ENCODE measurements at places on chromosomes 4 and X.

DNA sequence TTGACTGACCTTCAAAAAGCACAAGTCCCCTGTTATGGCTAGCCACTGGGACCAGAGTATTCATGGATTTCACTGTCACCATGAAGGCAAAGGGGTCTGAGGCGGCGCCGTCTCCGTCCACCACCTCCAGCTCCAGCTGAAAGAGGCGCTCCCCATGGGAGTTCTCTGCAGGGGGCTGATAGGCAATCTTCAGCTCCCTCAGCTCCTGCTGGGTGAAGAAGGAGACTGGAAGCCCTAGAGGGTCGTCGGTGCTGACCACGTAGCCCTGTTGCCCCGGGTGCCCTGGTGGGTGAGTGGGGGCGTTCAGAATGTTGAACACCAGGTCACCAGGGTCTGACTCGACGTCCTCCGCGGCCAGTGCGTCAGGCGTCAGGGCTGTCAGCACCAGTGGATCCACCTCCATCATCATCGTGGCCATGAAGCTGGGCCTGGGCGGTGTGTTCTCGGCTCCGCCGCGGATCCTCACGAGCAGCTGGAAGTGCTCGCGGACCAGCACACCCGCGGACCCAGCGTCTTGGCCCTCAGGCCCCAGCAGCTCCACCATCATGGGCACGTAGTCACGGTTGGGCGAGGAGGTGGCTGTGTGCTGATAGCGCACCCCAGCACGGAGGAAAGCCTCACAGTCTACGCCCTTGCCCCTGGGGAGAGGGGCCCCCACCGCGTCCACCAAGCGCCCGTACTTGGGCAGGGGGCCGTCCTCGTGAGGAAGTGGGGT, 987 bp downstream of the FREM3 start:
- no peak for DNase-seq

- no peak for DNase-seq
Observed at GRCh38 chr4:42533042-42533441, 123.9 kb downstream of the ATP8A1 start.

DNA sequence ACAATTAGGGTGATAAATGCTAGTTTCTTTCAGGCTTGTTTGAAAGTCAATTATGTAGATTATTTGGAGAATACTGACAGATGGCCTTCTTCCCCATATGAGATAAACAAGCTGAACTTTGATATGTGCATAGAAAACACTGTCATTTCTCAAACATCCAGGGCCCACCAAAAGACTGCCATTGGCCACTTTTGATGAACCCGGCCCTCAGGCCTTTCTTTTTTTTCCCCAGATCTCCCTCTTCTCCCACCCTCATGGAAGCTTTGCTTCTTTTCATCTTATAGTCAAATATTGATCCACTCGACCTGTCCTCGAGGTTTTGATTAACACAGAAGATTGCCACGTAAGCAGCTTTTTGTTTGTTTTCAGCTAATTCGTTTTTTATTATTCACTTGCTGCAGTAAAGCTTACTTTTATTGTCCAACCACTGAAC, 377.4 kb downstream of the SMARCA1 start:
- peak; percentile 16 for DNase-seq

DNA sequence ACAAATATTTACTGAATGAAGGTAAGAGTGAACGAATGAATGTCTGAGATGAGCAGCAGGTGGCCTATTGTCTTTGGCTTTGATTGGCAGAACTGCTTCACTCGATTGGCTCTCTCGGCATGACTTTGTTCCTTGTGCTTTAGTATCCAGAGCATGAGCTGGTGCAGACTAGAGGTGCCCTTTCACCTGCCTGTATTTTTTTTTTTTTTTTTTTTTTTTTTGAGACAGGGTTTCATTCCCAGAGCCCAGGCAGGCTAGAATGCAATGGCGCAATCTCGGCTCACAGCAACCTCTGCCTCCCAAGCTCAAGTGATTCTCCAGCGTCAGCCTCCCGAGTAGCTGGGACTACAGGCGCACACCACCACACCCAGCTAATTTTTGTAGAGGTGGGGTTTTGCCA, 38.9 kb downstream of the SRPX2 start:
- no peak for DNase-seq

DNA sequence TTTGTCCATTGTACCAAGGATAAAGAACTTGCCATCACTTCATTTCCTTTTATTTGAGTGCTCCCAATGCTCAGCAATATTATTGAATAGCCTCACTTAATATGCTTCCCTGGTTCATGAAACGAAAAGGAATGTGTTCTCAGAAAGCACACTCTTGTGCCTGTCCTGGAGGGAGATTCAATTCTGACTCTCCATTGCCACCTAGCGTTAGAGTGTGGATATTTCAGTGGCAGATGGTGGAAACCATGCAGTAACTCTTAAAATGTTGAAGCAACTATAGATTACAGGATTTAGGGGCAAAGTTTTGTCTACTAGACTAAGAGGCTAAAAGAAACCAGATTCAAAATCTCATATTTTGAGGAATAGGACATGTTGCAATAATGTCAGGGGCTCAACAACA, 36.0 kb downstream of the GAB3 start:
- DNase-seq = peak; percentile 22

- DNase-seq = no peak
Observed at GRCh38 chr4:60655356-60655755, 544.8 kb upstream of the ADGRL3 start.

- no peak for DNase-seq
Observed at GRCh38 chrX:16199343-16199742, 32.1 kb downstream of the MAGEB17 start.

DNA sequence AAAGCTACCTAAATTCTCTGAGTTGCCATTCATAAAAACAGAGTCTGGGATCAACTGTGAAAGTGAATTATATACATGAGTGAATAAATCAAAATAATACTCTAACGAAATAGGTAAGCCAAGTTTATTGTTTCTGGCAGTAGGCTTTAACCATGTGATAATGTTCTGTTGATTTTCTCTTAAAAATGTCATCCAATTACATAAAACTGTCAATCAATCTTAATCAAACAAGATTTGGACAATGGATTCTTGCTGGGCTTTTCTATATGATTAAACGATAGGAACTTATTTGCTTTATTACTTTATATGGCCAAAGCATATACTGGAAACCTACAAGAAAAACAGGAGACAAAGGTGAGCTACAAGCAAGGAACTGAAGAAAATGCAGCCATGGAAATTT, 148.8 kb downstream of the INPP4B start:
- no peak for DNase-seq

DNA sequence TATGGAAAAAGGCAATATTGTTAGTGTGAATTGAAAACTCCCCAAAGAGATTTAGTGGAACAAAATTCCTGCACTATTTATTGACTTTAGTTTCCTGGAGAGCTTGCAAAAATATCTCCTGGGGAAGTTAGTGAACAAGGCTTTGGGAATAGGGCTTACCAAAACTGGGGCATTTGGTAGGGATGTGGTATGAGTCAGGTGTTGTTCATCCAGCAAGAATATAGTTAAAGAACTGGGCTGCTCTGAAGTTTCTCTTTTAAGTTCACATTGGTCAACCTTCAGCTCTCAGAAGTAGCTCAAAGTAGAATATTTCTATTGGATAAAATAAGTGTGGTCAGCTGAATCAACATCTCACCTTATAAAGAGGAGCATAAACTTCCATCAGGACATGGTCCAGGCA, 185.0 kb downstream of the CPE start:
- DNase-seq = no peak

DNA sequence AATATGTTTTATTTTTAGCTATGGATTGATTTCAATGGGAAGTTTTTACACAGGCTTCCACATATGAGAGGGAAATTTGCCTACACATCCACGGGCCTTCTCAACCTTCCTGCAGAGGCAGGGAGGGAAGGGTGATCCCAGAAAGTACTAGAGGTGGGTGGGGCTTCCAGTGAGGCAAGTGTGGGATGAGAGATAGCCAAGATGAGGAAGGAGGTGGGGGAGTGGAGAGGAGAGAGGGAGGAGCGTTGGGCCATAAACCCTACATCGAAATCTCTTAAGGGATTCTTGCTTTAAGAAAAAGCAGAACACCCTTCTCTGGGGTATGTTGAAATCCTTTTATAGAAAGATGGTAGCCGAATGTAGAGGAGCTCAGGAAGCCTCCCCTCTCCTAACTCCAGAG, 19.0 kb downstream of the NKX6-1 start:
- no peak for DNase-seq

DNA sequence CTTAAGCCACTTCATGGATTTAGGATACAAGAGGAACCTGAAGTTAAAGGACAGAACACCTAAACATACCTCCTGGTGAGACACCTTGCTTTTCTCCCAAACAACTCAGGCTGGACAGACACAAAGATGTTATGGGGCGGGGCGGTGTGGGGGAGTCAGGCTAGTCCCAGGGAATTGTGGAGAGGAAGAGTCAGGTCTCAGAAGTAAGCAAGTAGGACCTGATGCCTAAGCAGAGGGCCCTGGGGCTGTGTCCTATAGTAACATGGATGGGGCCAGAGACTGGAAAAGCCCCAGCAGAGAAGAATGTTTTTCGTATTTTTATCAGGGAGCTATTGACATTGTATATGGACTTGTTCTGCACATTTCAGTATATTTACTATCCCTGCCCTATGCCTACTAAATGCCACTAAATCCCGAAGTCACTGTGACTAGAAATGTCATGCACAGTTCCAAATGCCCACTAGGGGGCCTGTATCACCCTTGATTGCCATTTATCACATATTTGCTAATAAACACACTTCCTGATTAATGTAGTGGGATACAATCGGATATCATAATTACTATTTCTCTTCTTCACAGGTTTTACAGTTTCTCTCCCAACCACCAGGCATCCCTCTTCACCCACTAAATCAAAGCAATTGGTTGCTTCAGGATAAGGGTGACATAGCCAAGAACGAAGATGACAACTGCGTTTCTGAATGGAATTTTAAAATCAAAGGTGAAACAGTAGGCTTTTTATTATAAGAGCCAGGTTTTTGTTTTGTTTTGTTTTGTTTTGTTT, 23.8 kb upstream of the ARHGAP10 start:
- DNase-seq = peak; percentile 42

- no peak for DNase-seq
Observed at GRCh38 chr4:176561368-176561767, 231.4 kb downstream of the VEGFC start.

GRCh38 chrX:41603596-41603995, 85.2 kb upstream of the GPR34 start:
- DNase-seq = no peak

- no peak for DNase-seq
Observed at GRCh38 chrX:57607295-57608187, 15.7 kb downstream of the ZXDB start.

DNA sequence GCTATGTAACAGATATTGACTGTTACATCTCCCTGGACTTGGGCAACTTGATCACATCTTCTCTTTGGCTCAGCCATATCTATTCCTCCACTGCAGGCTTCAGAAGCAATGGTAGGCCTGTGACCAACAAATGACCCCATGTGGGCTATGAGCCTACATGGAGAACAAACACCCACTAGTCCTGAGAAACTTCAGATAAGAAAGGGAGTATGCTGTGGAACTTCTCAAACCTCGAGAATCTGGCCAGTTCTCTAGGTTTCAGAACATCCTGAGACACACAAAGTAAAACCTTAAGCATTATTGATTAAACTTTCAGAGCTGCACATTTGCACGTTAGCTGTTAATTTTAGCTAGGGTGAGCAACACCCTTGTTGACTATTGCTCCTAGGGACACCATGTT, 16.3 kb downstream of the RBMX2 start:
- no peak for DNase-seq

- no peak for DNase-seq
Observed at GRCh38 chr4:146073517-146073916, 102.0 kb upstream of the LSM6 start.

DNA sequence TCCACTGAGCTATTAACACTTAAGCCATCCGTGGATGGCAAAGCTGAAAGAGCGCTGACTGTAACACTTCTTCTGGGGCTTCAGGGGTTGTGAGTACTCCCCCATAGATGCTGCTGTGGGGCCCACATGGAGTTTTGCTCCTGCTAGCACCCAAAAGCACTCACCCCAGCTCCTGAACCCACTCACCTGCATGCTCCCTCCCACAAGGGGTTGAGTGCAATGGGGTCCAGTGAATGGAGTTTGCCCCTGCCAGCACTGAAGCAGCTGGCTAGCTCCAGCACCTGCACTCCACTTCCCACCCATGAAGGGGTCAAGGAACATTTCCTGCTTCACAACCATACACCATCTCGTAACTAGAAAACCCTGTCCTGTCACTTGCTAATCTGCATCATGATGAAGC, 78.9 kb downstream of the IL21 start:
- DNase-seq = no peak
